ENCODE measurements at places on chromosomes 2 and 18. TPM values are rescaled to one million over a fixed set of nuclear protein-coding genes. Genes with fewer than 3 reads are reported as not detected.

The IL1RL2 gene
- 1.2 TPM for total RNA-seq

The MRPL19 gene
- 46.5 TPM for total RNA-seq

The OTOS gene
- not detected for total RNA-seq

The ARID5A gene
- 5.1 TPM for total RNA-seq

The SAG gene
- total RNA-seq = not detected

The CCBE1 gene
- total RNA-seq = 5.8 TPM

The MC5R gene
- not detected for total RNA-seq

The NEU4 gene
- total RNA-seq = 0.92 TPM

The TEKT4 gene
- 0.15 TPM for total RNA-seq

The ASB3 gene
- 27.7 TPM for total RNA-seq

The CYP26B1 gene
- 0.55 TPM for total RNA-seq

The SCTR gene
- not detected for total RNA-seq

The EPB41L5 gene
- total RNA-seq = 18.4 TPM

The ZBTB7C gene
- total RNA-seq = not detected

The LCT gene
- total RNA-seq = not detected

The UNC80 gene
- total RNA-seq = not detected

The TDRD15 gene
- 1.9 TPM for total RNA-seq

The INPP5D gene
- total RNA-seq = 0.74 TPM

The ABCB11 gene
- total RNA-seq = not detected

The C2orf42 gene
- 14.3 TPM for total RNA-seq

The CYP1B1 gene
- 36.3 TPM for total RNA-seq

The C2orf80 gene
- not detected for total RNA-seq

The RNF181 gene
- 96.7 TPM for total RNA-seq

The CD207 gene
- not detected for total RNA-seq

The CFC1 gene
- total RNA-seq = not detected

The CDH2 gene
- 8.5 TPM for total RNA-seq

The PAPOLG gene
- 13.5 TPM for total RNA-seq

The GKN2 gene
- not detected for total RNA-seq

The ELOA2 gene
- not detected for total RNA-seq

The ABHD1 gene
- total RNA-seq = not detected

The CD8B2 gene
- total RNA-seq = not detected

The CXCR4 gene
- 0.70 TPM for total RNA-seq

The FEV gene
- not detected for total RNA-seq

The CD226 gene
- total RNA-seq = 0.13 TPM

The FBXO48 gene
- 1.2 TPM for total RNA-seq

The ZNF521 gene
- not detected for total RNA-seq

The ZC3H8 gene
- 11.3 TPM for total RNA-seq

The BOLL gene
- not detected for total RNA-seq

The ESPNL gene
- total RNA-seq = 1.1 TPM

The PPP3R1 gene
- total RNA-seq = 58.8 TPM

The KIF1A gene
- not detected for total RNA-seq

The EPHA4 gene
- 21.3 TPM for total RNA-seq

The MREG gene
- 27.5 TPM for total RNA-seq

The FAM110C gene
- total RNA-seq = 21.1 TPM

The CNTNAP5 gene
- not detected for total RNA-seq

The OBSL1 gene
- total RNA-seq = 161 TPM

The COL5A2 gene
- total RNA-seq = 0.55 TPM

The GAREM1 gene
- 10.2 TPM for total RNA-seq

The HOXD3 gene
- not detected for total RNA-seq

The RNF144A gene
- total RNA-seq = 0.94 TPM

The KIAA1328 gene
- total RNA-seq = 6.5 TPM

The SERPINB13 gene
- total RNA-seq = not detected

The NOSTRIN gene
- 0.68 TPM for total RNA-seq

The PRKAG3 gene
- total RNA-seq = not detected

The RNF152 gene
- total RNA-seq = not detected

The PLGLB2 gene
- total RNA-seq = 1.9 TPM

The EGR4 gene
- total RNA-seq = not detected
